ENCODE measurements at places on chromosomes 7 and 10. TPM values are rescaled to one million over a fixed set of nuclear protein-coding genes. Genes with fewer than 3 reads are reported as not detected.

- DNase-seq: no peak
Observed at GRCh38 chr10:91289305-91289704, 68.8 kb downstream of the PCGF5 start.

DNA sequence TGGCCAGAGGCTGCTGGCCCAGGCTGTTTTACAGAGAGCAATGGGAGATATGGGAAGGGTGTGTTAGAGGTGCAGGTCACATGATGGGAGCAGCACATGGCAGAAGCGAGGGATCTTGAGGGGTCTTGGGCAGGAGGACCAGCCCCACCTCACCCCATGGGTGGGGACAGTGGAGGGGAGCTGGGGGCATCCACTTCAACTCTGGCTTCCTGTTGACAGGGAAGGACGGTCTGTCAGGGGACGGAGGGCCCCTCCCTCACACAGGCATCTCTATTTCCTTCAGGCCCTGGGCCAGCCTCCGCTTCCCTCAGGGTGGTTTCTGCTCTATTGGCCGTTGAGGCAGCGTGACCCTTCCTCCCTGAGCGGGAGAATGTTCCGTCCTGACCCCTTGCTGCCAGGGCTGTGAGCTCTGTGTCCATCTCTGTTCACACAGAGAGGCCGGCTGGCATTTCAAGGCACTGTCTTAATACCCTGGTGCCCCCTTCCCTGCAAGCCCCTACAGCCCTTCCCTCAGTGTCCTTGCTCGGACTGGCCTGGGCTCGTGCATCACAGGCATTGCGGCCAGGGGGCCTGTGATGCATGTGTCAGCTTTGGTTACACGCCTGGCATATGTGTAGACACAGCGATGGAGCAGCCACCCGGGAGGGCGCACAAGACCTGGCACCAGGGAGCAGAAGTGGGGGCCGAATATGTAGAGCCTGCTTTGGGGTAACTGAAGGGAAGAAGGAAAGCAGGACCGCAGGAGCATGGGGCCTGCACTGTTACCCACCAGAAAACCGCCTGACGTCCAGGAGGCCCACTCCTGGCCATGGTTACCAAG lies 31.8 kb downstream of the RAMP3 start:
- no peak for DNase-seq

DNA sequence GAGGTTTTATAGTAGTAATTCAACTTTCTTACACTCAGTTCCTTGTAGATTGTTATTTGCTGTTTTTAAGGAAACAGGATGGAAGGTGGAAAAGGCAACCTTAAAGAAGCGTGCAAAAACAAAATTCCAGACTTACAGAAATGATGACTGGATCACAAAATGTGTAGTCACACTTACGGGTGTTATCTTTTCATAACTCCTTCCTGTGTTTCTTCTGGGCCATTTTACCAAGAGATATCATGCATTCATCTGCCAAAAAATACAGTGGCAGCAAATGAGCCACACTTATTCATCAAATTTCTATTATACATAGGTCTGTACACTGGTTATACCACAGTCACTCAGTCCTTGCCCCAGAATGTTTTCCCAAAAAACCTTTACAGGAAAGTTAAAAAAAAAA lies 94.3 kb upstream of the IL6 start:
- DNase-seq: no peak

GRCh38 chr10:48466611-48467240 lies 138.1 kb downstream of the ARHGAP22 start:
- no peak for DNase-seq

- no peak for DNase-seq
Observed at GRCh38 chr10:43353495-43354329, 17.7 kb upstream of the FXYD4 start.

GRCh38 chr10:97915346-97916131 lies 65.9 kb downstream of the GOLGA7B start:
- no peak for DNase-seq

DNA sequence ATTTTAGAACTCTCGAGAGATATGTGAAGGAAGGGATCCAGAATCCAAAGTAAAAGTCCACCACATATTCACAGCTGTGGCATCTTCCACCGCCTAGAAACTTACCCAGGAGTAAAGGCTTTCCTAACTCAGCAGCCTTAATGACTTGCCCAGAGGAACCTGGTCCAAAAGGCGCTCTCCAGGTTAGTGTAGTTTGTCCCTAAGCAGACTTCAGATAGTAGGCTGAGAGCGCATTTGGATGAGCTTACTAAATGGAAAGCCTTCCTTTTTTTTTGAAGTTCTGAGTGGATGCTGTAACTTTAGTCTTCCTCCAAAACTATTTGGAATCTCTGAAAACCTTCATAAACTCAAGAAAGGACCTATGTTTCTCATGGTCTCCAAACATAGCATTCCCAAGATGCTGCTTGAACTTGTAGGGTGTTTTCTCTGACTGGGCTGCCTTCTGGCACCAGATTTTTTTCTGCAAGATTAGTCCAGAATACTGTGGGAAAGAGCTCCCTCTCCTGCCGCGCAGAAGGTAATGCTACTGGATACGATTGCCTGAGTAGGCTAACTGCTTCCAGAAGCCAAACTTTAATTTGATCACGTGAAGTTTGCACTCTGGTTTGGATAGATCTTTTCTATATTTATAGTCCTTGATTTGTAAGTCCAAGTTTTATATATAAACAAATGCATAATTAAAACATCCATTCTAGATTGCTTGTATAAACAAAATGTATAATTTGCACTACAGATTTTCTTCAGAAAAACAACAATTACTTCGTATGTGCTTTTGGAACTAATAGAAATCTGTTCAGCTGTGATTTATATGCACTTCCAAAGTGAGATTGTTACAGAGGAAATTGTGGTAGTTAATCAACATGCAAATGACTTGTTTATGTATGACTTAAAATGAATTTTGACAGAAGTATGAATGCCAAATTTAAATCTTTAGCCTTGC lies 19.6 kb upstream of the GPR37 start:
- peak; percentile 46 for DNase-seq

DNA sequence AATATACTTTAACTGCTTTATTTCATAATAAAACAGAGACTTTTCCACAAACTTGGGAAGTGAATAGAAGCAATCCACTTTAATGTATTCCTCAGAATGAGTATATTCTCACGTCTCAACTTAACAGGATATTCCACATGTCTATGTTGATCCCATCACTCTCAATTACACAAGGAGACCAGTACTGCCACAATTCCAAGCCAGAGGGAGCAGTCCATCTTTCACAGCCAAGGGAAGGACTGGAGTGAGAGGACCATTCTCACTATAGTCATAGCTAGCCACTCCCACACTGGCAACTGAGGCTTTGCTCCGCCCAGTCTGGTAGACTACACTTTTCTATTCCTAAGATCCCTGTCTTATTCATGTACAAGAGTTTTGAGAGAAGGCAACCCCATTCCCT lies 553.9 kb downstream of the CNTNAP2 start:
- no peak for DNase-seq

DNA sequence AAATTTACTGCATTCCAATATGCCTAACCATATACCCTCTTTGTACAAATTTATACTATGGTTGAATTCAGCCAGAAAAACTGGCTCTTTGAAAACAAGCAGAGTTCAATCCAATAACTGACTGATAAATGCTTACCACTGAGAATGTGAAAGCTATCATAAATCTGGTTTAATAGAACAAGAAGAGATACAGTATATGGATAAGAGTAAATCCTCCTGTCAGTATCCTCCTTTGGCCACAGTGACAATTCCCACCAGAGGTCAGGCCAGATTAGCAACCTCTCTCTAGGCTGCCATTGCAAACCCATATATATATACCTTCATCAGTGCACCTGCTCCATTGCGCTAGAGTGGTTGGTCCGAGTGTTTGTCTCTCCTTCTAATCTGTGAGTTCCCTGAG lies 647.2 kb downstream of the GRM8 start:
- DNase-seq: no peak

DNA sequence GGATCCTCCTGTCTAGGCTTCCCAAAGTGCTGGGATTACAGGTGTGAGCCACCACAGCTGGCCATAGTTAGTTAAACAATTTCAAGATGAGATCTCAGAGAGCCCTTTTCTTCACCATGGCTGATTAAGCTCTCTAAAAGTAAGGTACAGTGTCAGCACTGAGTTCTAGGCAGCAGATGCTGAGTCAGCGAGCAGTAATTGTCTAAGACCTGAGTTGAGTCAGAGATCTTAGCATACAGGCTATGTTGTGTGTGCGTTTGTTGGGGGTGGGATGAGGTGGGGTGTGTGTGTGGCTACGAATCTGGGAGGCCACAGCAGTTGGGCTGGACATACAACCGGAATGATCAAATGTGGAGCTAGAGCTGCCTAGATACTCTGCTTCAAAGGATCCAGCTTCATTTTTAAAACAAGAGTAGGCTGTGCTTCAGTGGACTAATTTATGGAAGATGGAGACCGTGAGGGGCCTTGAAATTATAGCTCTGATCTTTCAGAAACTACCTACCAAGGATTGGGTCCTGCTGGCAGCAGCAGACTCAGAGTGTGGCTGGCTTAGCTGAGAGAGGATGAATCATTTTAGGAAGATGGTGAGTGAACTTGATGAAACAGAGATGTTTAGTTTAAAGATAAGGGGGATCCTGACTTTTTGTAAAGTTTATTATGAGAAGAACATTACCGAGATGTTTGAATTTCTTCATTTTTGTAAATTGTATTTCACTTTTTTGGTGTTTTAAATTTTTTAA lies 17.5 kb upstream of the MTPN start:
- DNase-seq: peak; percentile 84

- DNase-seq: no peak
Observed at GRCh38 chr10:20682782-20683181, 214.3 kb downstream of the NEBL start.

DNA sequence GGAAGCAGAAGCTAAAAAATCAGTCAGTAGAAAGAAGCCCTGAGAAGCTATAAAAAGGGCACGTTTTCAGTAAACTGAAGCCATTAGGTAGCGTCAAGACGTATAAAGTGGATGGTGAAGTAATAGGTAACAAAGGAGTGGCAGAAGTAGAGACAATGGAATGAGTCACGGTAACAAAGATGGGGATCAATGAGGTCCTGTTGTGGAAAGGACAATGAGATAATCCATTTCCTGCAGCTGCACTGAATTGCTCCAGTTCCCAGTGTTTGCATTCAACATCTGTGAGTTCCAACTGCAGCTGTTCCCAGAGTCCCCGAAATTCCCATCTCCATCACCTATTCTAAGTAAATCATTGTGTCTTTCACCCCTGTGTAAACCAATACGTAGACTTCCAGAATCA lies 4.8 kb upstream of the HYCC1 start:
- peak; percentile 65 for DNase-seq

DNA sequence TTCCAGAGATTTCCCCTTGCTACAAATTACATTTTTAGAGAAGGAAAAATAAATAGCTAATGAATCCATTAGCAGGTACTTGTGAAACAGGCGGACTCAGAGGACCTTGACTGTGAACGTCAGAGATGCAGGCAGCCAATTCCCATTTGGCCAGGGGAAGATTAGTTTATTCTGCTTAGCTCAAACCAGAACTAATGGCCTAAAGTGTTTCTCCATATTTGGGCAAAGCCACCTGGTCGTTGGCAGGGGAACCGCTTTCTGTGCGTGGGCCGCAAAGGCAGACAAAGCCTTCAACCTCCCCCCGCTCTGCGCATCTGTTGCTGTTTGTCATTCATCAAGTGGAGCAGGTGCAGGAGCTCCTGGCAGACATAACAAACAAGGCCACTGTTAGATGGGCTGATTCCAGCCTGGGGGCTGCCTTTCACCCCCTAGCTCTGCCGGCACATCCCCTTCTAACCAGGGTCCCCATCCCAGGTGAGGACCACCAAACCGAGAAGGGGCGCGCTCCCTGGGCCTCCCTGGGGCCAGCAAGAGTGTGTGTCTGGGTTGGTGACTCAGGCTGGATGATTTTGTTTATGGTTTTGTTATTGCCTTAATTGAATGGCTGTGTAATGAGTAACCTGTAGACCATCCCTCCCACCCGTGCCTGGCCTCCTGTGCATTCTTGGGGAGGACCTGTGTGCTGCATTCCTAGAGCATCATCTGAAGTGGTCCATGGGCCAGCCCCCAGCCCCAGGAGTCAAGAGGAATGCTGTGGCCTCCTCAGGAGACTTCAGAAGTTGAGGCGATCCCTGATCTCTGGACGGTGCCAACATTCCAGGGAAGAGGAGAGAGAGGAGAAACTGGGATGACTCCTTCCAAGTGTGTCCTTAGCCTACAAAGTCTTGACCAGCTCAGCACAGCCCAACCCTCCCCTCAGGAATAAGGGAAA lies 14.5 kb upstream of the CPA1 start:
- peak; percentile 58 for DNase-seq

DNA sequence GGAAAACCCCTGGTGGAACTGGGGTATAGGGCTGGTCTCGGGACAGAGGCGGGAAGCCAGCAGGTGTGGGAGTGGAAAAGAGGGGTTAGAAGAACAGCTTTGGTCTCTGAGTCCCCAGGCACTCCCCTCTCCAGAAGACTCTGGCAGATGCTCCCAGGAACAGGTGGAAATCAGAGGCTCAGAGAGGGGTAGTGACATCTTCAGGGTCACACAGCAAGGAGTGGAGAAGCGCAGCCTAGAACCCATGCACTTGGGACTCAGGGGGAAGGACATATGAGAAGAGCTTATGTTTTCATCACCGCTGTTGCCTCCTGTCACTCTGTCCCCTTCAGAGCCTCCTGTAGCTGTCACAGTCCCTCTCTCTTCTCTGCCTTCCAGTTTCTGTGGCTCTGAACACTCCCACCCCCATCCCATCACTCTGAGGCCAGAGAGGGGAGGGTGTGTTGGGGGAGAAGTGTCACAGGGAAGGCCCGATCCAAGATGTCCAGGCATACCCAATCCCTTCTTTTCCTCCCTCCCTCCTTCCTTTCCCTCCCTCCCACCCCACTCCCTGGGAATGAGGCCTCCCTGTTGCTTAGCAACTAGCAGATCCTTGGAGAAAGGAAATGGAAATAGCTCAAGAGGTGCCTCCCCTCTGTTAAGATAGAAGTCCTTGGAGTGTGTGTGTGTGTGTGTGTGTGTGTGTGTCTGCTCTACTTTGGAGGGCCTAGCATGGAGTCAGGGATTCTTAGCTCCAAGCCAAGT lies 32.0 kb downstream of the SRRM3 start:
- DNase-seq: no peak

- DNase-seq: no peak
Observed at GRCh38 chr10:46080886-46081285, 34.8 kb upstream of the MSMB start.

DNA sequence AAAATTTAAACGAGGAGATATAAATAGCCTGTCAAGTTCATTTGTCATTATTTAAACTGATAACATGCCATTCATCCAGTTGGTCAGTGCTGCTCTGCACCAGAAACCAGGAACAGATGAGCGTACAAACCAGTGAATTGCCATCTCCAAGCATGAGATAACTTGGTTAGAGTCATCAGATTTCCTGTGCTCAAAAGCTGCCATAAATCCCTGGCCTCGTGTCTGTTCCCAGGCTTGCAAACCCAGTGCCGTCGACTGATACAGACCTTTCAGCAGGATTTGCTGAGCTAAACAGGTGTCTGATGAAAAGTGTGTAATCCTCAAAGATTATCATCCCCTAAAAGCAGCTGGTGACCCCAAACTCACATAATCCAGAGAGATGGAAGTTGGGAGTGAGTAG lies 96.0 kb upstream of the SAMD8 start:
- no peak for DNase-seq

PKD1L1 gene
- 0.55 TPM for total RNA-seq

SORBS1 gene
- total RNA-seq: 0.50 TPM

ASB15 gene
- not detected for total RNA-seq

IL15RA gene
- total RNA-seq: 22.9 TPM

GTPBP10 gene
- 15.1 TPM for total RNA-seq

DGKI gene
- total RNA-seq: 21.6 TPM

LRMDA gene
- total RNA-seq: not detected

MOGAT3 gene
- not detected for total RNA-seq

Data from HT1080 (cell line).